ENCODE measurements at places on chromosomes 16 and 17. TPM values are rescaled to one million over a fixed set of nuclear protein-coding genes. Genes with fewer than 3 reads are reported as not detected.

SLFN14 gene
- total RNA-seq = not detected

MYL11 gene
- not detected for total RNA-seq

SLC2A4 gene
- total RNA-seq = 0.07 TPM

OTOA gene
- total RNA-seq = 0.43 TPM

DUS2 gene
- total RNA-seq = 21.4 TPM

SPDYE4 gene
- not detected for total RNA-seq

LGALS3BP gene
- 23.1 TPM for total RNA-seq

CES1 gene
- not detected for total RNA-seq

BOLA2 gene
- 14.6 TPM for total RNA-seq

DOC2B gene
- total RNA-seq = 0.12 TPM

ABI3 gene
- total RNA-seq = 32.4 TPM

TNFRSF17 gene
- total RNA-seq = not detected

ENGASE gene
- total RNA-seq = 53.0 TPM
